ENCODE measurements at places on chromosomes 5 and 9.

- DNase-seq = no peak
These were observed 205.0 kb upstream of the TAS2R1 start for GRCh38 chr5:9834871-9835770.

DNA sequence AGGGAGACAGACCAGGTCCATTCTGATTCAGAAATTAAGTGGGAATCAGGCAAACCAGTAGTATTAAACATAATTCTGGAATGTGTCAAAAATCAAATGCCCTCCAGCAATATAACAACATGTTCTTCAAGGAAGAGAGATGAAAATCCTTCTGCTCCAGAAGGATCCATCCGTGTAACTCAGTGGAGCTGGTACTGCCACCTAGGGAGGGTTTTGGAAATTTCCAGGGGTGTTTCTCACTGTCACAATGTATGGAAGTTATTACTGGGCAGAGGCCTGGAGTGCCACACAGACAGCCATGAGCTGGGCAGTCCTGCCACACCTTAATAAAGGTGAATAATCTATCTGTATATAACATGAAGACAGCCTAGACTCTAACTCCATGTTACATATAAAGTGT lies 87.5 kb downstream of the TTLL11 start:
- no peak for DNase-seq

GRCh38 chr9:132957805-132958204 lies 13.4 kb upstream of the TSC1 start:
- no peak for DNase-seq

DNA sequence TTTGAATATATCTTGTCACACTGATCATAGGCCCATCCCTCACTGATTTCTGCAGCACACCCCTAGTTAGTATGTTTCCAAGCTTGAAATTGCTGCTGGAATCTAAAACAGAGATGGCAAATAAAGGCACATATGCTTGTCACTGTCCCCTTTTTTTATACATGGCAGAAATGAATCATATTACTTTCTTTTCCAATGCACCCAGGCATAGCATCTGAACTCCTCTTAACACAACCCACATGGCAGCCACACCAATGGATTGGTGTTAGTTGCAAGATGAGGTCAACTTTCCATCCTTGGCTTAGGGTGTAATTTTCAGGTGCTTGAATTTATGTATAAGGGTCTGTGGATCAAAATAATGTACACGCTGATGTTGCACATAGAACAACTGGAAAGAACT lies 473.8 kb upstream of the ZNF608 start:
- DNase-seq = no peak

GRCh38 chr9:15842051-15842450 lies 289.2 kb downstream of the CCDC171 start:
- no peak for DNase-seq

GRCh38 chr5:99070362-99070761 lies 141.6 kb upstream of the CHD1 start:
- no peak for DNase-seq

- DNase-seq = no peak
These were observed 104.2 kb upstream of the PANK3 start for GRCh38 chr5:168683247-168683926.

All from stimulated activated CD4-positive, alpha-beta T cell treated with anti-CD3 and anti-CD28 coated beads, TNF-alpha, amount 100 ng/mL, for 1 hour (primary cell).